NCI-H1436 (cell line): ENCODE measurements at places on chromosomes 2 and 18.

DNA sequence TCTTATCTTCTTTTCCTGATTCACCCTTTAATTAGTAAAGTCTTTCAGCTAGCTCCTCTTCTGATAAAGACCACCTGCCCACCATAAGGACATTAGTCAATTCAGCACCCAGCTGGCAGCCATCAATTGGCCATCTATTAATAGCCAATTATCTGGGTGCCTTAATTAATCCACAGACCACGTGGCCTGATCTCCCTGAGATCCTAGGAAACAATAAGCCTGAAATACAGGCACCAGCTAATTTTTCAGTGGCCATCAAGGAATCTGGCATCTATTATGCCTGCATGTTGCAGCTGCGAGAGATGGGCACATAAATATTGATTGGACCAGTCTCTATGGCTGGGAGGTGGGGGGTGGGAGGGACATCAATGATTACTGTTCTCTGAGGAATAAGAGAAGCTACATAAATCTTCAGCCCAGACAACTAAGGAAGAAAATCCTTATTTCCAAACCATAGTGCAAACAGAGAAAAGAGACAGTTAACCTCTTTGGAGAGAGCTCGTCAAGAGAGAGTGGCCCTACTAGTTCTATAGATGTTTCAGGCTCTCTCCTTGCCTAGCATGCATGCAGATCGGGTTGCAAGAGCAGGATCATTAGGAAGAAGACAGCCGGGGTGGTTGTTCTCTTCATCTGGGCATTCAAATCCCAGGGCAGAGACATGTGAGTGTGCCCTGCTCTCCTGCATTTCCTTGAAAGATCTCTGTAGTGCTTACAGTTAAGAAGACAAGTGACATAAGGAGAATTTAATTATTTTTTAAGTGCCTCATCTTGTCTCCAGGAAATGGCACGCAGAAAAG lies 8.7 kb downstream of the GALNT14 start:
- no peak for DNase-seq

- DNase-seq: no peak
These were observed 1224.8 kb upstream of the ZEB2 start for GRCh38 chr2:145744541-145745386.

- no peak for DNase-seq
These were observed 86.7 kb upstream of the ZEB2 start for GRCh38 chr2:144606466-144607095.

DNA sequence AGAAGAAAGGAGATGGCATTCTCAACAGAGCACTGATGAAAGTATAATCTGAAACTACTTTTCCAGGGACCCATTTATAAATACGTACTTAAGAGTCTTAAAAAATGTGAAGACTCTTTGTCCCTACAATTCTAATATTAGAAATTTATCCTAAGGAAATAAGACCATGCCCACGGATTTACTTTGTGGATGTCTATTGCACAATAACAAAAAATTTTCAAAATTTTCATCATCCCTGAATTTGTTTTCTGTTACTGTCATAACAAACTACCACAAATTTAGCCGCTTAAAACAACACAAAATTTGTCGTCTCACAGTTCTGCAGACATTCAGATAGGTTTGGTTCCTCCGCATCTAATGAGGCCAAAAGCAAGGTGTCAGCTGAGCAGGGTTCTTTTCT lies 182.3 kb upstream of the SMAD7 start:
- no peak for DNase-seq

DNA sequence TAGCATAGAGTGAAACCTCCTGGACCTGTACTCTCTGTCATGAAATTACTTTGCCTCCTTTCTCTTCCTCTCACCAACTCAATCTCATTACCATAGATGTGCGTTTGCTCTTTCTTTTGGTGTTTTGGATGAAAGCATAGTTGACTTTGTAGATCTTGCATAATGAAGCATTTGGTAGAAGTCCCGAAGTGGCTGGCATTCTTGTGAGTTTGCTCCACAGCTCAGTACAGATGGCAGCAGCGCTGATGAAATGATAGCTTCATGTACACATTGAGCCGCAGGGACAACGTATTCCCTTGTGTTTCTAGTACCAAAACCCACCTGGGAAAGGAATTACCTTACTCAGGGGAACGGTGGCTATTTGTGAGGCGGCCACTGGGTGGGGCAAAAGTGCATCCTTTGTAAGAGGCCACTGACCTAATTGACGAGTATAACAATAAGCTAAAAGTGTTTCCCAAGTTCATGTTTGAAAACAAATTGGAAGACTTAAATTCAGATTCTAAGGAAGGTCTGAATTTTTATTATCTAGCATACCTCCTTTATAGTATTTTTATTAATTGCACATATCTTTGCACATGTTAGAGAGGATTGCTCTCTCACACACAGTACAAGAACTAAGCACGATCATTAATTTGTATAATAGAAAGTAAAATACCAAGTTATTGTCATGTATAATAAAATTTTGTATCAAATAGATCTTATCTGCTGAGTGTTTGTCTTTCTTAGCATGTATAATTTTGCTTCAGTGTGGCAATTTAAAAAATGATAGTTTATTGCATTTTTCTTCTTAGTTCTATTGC lies 25.4 kb upstream of the CDH7 start:
- peak; percentile 12 for DNase-seq

- DNase-seq: no peak
These were observed 257.9 kb downstream of the DYSF start for GRCh38 chr2:71711133-71711855.

DNA sequence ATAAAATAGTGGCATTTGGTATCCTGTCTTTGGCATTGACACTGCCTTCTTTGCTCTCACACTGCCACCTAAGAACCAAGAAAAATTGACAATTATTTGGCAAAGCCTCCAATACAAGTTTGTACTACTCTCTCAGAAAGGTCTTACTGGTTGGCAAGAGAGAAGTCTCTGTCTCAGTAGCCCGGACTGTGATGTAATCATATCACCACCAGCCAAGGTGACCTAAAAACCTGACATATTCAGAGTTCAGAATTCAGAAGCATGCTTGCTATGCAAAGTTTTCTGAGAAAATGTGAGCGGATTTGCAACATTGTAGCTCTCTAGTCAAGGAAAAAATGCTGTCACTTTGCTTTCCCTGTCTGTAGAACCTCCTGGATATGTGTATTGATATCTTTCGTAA lies 196.0 kb downstream of the CDH7 start:
- no peak for DNase-seq

- DNase-seq: no peak
These were observed 27.7 kb downstream of the ITGA6 start for GRCh38 chr2:172455121-172455515.

- DNase-seq: no peak
These were observed 310.2 kb upstream of the NRP2 start for GRCh38 chr2:205372141-205372540.

DNA sequence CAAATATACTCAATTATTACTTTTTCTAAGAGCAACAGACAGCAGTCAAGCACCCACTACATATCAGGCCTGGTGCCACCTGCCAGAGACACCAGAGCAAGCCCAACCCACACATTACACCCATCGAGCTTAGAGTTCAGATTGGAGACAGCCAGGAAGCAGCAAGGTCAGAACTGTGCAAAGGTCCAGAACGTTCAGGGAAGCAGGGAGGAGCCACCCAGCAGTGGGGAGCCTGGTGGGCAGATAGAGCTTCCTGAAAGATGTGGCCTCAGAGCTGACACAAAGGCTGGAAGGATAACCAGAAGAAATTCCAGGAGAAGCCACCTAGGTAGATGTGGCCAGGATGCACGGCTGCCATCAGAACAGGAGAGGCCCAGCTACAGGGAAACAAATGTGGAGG lies 440.5 kb upstream of the ID2 start:
- no peak for DNase-seq

DNA sequence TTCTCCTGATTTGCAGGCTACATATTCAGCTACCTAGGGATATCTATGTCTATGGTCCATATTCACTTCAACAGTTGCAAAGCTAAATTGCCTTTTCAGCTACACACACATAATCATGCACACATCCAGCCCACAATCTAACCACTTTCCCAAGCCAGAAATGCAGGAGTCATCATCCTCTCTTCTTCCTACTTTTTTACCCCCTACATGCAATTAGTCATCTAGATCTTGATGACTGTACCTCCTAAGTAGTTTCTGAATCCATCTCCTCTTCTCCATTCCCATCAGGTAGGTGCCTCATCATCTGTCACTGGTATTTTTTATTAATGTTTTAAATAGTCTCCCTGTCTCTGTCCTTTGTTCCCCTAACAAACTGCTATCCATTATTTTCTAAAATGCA lies 23.7 kb upstream of the SPRED2 start:
- no peak for DNase-seq

DNA sequence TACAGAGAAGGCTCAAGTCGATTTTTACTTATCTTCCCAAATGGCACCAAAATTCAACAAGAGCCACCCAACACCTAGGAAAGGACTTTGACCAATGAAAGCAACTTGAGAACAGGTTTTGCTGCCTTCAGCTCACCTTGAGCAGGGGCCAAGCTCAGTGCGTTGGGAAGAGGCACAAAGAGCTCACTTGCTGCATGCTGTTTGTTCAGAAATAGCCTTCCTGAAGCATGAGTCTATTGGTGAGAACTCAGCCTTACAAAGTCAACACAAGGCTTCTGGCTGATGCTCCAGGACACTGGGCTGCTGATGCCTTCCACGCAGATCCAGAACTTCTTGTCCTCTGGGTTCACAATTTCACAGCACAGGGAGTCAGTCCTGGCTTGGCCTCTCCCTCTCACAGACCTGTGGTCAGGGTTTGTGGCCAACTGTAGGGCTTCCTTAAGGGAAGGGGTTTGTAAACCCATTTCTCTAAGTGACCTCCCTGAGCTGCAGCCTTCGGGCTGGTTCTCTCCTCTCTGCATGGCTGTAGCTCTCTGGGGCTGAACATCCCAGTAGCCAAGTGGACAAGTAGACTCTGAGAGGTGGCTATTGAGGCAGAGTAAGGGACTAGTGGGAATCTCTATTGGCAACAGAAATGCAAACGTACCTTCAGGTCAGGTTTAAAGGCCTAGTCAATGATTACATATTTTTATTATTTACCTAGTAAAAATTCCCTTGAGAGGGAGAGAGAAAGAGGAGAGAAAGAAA lies 124.7 kb upstream of the GATA6 start:
- DNase-seq: no peak

DNA sequence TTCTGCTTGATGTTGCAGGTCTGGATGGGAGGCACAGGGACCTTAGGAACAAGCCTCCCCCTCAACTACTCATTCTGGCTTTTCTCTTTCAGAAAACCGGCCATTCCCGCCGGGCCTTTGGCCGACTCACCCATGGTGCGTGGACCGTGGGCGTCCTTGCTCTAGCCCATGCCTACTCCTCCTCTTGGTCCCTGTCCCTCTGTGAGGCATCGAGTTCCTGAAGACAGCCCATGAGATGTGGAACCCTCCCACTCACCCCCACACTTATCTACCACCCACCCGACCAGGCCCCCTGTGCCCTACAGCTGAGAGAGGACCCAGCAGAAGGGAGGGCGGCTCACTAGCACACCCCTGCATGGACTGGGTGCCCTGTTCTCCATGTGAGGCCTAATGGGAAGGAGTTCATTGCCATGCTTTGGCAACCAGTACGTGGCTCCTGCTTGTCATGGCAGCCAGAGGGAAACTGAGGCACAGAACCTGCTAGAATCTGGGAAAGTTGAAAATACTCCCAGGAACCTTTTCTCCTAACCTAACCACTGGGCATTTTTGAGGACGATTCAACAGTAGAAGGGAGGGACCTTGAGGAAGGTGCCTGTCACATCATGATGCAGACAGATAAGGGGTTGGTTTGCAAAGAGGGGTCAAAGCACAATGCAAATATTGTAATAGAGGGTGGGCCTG lies 8.5 kb downstream of the SPEG start:
- DNase-seq: no peak

- DNase-seq: no peak
These were observed 331.1 kb downstream of the GULP1 start for GRCh38 chr2:188622601-188623260.

DNA sequence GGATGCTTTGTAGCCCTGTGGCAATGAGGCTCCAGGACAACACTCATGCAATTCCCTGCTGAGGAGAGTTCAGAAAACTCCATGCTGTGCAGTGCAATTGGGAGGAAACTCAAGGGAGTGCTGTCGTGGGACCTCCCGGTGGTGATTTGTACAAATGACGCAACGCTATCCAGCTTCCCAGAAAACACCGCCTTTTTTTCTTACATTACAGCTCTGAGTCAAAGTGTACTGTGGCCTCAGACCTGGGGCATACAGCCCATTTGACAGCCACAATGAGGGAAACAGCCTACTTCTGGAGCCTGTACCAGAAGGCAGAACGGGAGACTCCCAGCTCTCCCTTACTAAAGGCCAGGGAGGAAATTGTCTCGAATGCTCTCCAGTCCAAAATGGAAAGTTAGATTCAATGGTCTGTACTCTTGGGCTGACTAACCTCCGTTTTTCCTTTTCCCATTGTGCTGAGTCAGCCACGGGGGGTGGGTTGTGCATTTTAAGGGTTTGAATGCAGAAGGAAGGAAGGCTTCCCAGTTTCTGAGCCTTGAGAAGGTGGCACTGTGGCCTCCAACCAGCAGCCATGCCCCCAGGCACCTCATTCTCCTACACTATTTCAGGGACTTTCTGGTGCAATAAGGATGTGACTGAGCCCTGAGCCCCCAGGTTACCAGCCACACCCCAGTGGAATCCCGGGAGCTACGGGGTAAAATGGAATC lies 16.4 kb upstream of the CYP1B1 start:
- no peak for DNase-seq

DNA sequence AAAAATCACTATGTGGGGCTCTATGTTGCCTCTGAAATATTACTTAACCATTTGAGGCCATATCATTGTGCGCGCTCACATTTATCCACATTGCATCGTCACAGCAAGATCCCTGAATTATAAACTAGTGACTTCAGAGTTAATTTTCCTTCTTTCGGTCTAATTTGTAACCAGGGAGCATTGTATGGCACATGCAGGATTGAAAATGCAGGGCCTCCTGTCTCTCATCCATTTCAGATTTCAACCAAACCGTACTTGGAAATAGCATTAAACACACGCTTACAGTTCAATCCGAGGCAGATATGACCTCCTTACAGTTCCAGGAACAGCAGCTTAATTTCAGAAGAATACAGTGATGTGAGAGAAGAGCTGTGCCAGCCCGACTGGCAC lies 532 bp downstream of the MYOM1 start:
- DNase-seq: no peak

DNA sequence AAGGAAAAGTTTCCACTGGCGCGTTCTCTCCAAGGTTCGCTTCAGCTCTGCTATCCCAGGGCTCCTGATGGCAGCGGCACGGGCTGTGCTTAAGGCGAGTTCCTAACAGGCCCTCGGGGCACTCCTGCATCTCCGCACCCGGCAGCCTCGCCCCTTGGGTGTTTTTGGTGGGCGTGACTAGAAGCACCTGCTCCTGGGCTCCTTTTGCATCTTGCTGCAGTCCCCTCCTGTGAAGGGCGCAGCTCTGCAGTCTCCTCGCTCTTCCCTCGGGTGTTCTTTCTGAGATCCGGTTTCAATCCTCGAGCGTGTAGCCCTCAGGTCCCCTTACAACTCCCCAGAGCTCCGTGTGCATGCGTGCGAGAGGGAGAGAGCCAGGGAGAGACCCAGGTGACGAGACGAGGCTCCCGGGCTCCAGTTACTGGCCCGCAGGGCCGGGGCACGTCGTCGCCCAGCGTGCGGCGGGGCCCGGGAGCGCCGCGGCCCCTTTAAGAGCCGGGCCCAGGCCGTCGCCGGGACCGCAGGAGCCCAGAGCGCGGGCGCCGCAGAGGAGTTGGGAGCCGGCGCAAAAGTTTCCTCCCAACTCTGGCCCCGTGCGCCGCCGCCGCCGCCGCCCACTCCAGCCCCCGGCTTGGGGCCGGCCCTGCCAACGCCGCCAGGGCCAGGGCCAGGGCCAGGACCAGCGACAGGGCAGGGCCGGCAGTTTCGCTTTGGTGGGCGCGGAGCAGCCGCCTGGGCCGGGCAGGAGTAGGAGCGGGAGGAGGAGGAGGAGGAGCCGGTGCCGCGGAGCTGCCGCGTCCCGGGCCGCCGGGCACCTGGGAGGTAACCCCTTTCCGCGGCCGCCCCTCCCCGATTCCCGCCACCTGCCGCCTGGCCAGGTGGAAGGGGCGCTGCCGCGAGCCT lies at the start of gene PARD3B:
Gene PARD3B, plus strand, starts transcription at position 515 of the 900 bp plus-strand sequence. CDS start 525 bp downstream, outside the sequence.
- DNase-seq: peak; percentile 89
